ENCODE measurements at places on chromosomes 11 and 22.

DNA sequence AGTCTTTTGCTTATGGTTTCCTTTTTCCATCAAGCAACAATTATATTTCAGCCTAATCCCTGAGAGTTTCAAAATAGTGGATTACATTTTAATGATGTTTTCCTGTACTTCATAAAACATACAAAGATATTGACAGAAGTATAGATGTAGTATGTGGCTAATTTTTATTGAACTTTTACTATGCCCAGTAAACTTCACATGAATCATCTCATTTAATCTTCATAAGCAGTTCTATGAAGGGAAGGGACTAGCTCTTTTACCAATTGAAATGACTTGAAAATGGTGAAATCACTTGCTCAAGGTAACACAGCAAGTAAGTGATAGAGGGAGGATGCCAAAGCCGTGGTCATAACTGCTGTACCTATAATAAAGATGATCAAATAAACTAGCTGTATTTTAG lies 27.5 kb downstream of the RTN3 start:
- no peak for DNase-seq

DNA sequence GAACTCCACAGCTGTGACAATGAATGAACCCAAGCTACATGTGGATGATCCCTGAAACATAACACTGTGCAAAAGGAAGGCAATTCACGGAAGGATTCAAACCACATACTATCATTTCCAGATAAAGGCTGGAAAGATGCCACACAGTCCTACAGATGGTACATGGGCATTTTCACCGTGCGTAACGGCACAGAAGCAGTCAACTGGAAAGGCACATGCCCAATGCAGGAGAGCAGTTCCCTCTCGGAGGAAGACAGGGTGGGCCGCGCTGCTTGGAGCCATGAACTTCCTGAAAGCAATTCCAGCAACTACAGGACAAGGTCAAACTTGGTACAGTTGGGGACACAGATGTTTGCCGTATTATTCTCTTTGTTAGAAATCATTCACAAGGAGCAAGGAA lies 103.7 kb downstream of the SHANK2 start:
- DNase-seq, result no peak

- DNase-seq, result no peak
These were observed 60.8 kb downstream of the OTOG start for GRCh38 chr11:17607591-17608570.

DNA sequence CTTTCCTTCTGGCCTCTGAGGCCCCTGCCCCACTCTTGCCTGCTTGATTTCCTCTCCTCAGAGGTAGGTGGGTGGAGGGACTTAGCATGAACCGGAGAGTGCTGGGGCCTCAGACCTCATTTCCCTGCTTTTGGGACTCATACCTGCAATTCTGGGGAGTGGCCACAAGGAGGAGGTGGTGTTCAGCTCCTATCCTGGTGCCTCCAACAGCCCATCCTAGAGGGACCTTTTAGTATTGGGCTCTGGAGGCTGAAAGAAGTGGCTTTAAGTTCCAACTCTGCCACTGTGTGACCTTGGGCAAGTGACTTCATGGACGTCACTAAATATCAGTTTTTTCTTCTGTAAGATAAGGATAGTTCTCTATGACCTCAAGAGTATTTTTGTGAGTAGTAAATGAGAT lies 98.6 kb downstream of the KIAA1671 start:
- DNase-seq, result no peak

GRCh38 chr22:48755059-48755949 lies 1072.4 kb downstream of the BRD1 start:
- DNase-seq, result no peak

DNA sequence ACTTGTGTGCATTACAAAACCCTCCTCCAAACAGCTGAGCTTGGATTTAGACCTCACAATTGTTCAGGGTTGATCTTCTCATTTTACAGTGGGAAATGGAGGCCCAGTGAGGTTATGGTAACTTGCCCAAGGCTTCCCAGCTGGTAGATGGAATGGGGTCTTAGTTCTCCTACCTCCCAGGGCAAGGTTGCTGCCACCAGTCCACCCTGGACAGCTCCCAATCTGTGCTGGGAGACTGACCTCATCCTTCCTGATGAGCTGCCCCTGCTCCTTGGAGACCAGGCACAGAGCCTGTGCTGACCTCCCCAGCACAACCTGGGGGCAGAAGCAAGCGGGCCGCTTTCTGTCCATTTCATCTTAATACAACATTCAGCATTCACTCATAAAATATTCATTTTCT lies 190.7 kb downstream of the ST3GAL4 start:
- DNase-seq, result no peak

- peak; percentile 95 for DNase-seq
These were observed 11.8 kb downstream of the LTBP3 start for GRCh38 chr11:65546217-65546958.

- DNase-seq, result no peak
These were observed 933 bp upstream of the DLAT start for GRCh38 chr11:112024178-112024772.

DNA sequence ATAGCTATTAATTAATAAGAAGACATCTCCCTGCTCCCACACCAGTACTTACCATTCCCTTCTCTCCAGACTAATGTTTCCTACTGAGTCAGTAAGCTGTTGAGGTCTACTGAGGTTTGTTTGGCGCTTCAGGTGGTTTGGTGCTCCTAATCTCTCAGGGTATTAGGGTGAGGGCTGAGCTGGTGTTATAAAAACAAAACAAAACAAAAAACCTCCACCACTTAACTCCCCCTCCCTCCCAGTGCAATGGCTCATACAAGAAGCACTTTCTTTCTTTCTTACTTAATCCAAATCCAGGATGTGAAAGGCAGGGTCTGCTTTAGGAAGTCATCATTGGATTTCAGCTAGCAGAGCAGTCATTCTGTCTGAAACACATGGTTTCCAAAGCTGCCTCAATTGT lies 15.3 kb downstream of the CSTPP1 start:
- no peak for DNase-seq

- no peak for DNase-seq
These were observed 11.2 kb downstream of the PNPLA5 start for GRCh38 chr22:43880541-43880991.

DNA sequence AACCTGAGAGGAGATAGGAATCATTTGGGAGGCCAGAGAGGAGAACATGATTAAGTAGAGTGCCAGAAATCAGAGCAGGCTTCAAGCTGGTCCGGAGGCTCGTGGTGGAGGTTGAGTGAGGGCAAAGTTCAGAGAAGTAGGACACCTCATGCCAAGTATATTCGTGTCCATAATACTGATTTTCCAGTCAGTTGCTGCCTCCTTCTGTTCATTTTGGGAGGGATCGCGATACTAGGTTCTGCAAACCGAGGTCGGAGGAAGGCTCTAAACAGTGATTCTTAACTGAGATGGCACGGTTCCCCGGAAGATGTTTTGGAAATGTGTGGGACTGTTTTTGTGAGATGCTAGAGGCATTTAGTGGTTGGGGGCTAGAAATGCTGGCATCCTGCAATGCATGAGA lies 13.6 kb upstream of the CD3E start:
- no peak for DNase-seq

DNA sequence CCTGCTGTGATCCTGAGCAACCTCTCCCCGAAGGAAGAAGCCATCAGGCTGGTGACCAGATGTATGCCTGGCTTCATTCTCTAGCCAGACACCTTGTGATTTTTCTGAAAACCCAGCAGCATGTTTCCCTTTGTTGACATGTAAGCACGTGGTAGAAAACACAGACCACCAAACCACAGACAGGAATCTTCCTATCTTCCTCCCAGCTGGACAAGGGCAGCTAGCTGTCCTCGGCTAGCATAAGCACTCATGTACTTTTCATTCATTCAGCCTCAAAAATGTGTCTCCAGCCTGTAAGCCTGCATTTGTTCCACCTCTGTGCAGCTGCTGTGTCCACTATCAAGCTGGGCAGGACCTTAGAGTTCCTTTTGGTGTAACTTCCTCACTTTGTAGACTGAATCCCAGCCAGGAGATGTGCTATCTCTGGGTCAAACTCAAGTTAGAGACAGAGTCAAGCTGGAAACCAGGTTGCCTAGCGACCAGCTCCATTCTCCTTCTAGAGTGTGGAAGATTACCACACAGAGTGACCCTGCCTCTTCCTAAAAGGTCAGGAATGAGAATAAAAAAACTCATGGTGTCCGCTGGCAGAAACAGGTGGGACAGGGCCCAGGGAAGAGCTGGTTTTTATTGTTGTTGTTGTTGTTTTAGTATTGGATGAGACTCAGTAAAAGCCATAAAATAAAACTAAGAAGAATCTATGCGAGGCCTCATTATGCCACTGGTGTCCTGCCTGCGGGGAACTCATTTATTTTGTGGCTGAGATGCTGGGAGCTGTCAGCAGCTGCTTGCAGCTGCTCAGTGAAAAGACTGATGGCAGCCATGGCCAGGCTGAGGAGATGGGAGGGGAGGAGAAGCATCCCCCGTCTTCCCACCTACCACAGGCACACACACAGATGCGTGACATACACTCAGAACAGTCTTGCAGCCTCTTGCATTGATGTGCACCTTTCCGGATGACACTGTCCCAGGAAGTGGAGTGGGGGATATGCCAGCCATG lies 7.4 kb upstream of the CLMP start:
- no peak for DNase-seq

DNA sequence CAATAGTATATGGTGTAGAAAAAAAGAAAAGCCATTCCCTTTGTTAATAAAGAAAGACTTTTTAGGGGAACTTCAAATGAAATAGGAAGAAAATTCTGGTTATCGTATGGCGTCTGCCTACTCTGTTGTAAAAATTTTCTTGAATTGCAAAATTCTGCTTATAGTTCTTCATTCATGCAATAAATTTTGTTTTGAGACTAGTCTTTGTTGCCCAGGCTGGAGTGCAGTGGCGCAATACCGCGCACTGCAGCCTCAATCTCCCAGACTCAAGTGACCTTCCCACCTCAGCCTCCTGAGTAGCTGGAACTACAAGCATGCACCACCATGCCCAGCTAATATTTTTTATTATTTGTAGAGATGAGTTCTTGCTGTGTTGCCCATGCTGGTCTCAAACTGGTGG lies 5.8 kb downstream of the DDIAS start:
- no peak for DNase-seq

- no peak for DNase-seq
These were observed 3.6 kb upstream of the INPP5J start for GRCh38 chr22:31119026-31119717.

DNA sequence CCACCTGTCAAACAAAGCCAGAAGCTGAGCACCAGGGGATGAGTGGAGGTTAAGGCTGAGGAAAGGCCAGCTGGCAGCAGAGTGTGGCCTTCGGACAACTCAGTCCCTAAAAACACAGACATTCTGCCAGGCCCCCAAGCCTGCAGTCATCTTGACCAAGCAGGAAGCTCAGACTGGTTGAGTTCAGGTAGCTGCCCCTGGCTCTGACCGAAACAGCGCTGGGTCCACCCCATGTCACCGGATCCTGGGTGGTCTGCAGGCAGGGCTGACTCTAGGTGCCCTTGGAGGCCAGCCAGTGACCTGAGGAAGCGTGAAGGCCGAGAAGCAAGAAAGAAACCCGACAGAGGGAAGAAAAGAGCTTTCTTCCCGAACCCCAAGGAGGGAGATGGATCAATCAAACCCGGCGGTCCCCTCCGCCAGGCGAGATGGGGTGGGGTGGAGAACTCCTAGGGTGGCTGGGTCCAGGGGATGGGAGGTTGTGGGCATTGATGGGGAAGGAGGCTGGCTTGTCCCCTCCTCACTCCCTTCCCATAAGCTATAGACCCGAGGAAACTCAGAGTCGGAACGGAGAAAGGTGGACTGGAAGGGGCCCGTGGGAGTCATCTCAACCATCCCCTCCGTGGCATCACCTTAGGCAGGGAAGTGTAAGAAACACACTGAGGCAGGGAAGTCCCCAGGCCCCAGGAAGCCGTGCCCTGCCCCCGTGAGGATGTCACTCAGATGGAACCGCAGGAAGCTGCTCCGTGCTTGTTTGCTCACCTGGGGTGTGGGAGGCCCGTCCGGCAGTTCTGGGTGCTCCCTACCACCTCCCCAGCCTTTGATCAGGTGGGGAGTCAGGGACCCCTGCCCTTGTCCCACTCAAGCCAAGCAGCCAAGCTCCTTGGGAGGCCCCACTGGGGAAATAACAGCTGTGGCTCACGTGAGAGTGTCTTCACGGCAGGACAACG lies 11.7 kb downstream of the CXCR5 start:
- peak; percentile 59 for DNase-seq

GRCh38 chr11:86491027-86491426 lies 116.3 kb downstream of the CCDC81 start:
- DNase-seq, result no peak

- DNase-seq, result no peak
These were observed 61.7 kb downstream of the BRD1 start for GRCh38 chr22:49765951-49766350.

DNA sequence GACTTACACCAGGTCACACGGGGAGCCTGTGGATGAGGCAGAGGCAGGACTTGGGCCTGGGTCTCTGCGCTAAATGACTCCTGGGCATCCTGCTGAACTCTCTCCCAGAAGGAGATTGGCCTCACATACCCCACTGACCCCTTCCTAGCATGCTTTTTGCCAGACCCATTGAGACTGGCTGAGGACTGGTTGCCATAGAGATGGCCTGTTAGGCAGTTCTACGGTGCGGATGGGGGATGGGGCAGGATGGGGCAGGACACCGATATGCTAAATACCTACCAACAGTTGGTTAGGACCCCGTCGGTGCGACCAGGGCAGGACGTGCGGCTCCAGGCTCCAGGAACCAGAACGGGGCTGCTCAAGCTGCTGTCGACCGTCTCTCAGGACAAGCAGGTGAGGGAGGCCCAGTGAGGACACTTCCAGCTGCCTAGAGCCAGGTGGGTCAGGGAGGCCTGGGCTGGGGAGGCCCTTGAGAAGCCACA lies at the start of gene TSGA10IP:
TSGA10IP (plus strand) TSS at position 51 of the 482 bp plus-strand sequence; CDS start at position 247, 196 bp downstream.
- no peak for DNase-seq

DNA sequence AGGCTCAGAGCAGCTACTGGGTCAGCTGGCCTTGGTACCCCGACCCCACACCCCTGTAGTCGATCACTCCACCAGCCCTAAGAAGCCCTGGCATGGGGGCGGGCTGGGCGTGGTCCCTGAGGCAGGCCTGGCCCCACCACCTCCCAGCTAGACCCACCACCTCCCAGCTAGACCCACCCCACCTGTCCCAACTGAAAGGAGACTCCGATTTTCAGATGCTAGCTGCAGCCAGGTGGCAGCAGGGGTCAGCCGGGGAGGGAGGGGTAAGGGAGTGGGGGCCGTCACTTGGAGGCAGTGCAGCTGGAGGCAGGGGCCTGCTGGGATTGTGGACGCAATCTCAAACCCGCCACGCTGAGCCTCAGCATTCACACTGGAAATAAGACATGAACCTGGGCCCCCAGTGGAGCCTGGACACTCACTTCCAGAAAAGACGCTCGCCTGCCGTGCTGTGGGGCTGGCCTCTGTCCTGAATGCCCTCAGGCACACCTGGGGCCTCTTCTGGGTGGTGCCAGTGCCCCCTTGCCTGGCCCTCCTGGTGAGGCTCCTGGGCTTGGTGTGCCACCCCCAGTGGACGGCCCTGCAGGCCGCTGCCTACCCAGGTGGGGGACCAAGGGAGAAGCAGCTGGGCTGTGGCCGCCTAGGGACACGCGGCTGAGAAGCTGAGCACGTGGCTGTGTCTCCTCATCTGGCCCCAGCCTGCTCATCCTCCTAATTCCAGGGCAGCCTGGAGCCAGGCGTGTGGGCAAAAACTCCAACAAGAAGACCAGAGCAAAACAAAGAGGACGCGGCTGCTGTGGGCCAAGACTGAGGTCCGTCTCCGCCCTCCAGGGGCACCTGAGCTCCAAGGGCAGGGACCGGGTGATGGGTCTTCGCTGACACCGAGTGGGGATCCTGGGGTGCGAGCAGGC lies 26.7 kb downstream of the OSBPL5 start:
- no peak for DNase-seq

- no peak for DNase-seq
These were observed 1.9 kb upstream of the CYB5R3 start for GRCh38 chr22:42651134-42651533.

- no peak for DNase-seq
These were observed 55.3 kb upstream of the GCAT start for GRCh38 chr22:37752189-37753087.

- DNase-seq, result no peak
These were observed 109.7 kb upstream of the USP47 start for GRCh38 chr11:11732116-11732515.
